ENCODE measurements at places on chromosomes 2 and 18.

DNA sequence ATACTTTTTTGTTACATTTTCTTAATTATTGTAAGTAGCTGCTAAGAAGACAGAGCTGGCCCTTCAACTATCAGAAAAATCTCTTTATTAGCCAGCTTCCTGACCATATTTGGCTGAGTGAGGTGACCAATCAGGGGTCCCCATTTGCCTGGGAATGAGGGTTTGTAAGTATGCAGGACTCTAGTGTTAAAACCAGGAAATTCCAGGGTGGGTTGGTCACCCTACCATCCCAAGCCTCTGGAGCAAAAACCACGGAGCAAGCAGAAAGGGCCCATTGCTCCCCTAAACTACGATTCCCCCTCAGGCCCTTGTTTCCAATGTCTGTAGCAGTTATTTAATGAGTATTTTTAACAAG lies 165.6 kb upstream of the NCKAP5 start:
- DNase-seq: peak; percentile 77

DNA sequence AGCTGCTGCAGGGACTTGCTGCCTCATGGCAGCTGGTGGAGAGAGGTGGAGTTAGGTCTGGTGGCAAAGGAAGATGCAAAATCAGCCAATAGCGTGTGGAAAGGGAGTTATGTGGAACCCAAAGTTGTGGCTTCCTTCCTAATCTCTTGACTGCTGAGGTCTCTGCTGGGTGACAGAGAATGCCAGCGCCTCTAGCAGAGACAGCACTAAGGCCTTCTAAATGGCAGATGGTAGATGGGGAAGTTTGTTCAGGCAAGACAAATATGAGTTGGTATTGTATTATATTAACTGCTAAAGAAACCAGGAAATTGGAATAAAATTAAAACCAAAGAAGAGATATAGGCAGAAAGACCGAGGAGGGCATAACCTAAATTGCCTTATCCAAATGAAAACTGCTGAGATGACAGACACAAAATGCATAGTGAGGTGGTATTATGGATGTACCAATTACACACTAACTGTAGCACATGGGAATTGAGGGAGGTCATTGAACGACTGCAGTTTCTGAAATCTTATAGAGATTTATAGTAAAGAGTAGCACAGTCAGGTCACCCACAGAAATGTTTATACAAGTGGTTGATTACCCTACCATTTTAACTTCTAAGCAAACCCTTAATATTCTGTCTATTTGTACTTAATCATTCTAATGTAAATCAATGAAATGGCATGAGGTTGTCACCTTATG lies 246.6 kb upstream of the SESTD1 start:
- no peak for DNase-seq

- no peak for DNase-seq
Observed at GRCh38 chr18:10585260-10585659, 59.4 kb downstream of the NAPG start.

DNA sequence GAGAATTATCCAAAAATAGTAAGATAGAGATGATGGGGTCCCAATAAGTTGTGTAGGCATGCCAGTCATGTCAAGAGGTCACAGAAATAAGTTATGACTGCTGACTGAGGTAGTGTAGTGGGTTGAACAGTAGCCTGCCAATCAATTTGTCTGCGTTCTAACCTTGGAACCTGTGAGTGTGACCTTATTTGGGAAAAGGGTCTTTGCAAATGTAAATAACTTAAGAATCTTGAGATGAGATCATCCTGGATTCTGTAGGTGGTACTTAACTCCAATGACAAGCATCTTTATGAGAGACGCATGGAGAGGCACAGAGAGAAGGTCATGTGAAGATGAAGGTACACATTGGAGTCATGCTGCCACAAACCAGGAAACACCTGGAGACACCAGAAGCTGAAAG lies 31.0 kb downstream of the ACVR1 start:
- no peak for DNase-seq

DNA sequence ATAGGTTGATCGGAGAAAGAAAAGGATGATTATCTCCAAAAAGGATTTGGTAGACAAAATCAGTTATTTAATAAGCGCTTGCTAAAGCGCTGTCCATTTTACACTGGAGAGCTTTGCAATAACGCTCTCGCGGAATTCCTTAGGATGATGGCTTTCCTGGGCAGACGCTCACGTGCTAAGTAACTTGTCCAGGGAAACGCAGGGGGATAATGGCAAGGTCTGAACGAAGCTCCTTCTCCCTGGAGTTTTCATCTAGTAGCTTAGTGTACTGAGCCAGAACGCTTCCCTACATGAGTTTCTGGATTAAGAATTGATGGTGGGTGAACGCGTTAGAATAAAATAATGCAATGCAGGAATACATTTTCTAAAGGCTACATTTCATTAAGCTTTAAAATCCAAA lies 739.5 kb upstream of the SALL3 start:
- no peak for DNase-seq

- no peak for DNase-seq
Observed at GRCh38 chr2:11622611-11623010, 47.4 kb downstream of the NTSR2 start.

Measured in RPMI7951 (cell line).